ENCODE measurements at places on chromosomes 5 and 9. TPM values are rescaled to one million over a fixed set of nuclear protein-coding genes. Genes with fewer than 3 reads are reported as not detected.

The C9orf153 gene
- 0.06 TPM for polyA plus RNA-seq

The HAVCR1 gene
- not detected for polyA plus RNA-seq

The DMRT3 gene
- polyA plus RNA-seq, result not detected

The BTNL8 gene
- polyA plus RNA-seq, result not detected

The SV2C gene
- polyA plus RNA-seq, result not detected

The C9orf57 gene
- not detected for polyA plus RNA-seq
